Activated CD4-positive, alpha-beta T cell treated with anti-CD3 and anti-CD28 coated beads, Interleukin-2, amount 50 U/mL, for 4 hours (primary cell): ENCODE measurements at places on chromosomes 16 and 17.
A peak's percentile ranks its signal among the peaks of the same experiment; 100 is the strongest.

DNA sequence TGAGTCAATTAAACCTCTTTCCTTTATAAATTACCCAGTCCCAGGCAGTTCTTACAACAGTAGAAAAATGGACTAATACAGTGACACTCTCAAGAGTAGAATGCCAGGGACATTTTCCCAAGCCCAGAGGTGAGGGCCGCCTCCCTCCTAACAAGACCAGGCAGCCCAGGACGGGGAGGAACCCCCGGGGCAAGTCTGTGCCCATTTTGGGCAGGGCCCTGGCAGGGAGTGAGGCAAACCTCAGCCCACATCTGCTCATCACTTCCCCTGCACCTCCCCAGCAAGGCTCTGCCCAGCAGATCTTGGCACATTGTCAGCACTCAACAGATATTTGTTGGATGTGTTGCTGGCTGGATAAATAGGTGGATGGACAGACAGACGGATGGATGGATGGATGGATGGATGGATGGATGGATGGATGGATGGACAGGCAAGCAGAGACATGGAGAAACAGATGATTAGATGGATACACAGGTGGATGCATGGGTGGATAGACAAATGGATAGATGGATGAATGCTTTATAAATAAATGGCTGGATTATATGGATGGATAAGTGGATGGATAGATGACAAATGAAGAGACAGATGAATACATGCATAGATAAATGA lies 271.3 kb downstream of the PARN start:
- no peak for DNase-seq

- DNase-seq: no peak
These were observed 60.7 kb downstream of the VPS35L start for GRCh38 chr16:19616241-19616640.

- peak; percentile 72 for DNase-seq
These were observed 15.9 kb upstream of the ANKRD40CL start for GRCh38 chr17:50783193-50783660.

DNA sequence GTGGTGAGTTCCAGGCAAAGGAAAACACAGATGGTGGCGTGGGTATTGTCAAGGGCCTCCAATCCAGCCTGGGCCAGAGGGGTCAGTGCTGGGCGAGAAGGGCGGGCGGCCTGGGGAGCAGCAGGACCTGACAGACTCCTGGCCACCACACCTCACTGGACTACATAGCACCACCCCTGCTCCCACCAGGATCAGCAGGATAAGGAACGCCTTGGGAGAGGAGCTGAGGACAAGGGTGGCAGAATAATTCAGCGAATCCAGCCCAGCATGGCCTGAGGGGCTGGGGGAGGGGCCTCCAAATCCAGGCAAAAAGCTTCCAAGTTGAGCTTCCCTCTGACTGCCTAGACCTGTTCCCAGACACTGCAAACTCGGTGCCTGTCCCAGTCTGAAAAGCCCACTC lies 6.5 kb downstream of the DLX4 start:
- no peak for DNase-seq

DNA sequence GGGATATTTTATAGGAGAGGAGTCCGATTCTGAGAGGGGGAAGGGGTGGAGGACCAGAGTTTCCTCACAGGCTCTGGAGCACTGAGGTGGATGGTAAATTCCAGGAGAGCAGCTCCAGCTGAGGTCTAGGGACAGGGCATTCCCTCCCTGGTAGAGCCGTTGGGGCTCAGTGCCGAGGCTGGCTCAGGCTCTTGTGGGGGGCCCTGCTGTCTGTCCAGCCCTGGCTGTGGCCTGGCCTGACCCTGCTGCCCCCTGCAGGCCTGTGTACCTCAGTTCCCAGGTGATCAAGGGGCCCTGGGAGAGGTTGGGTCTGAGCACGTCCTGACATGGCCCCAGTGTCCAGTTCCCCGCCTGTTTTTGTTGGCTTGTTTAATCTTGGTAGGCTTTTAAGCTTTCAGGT lies 16.8 kb downstream of the ZNF750 start:
- DNase-seq: no peak

DNA sequence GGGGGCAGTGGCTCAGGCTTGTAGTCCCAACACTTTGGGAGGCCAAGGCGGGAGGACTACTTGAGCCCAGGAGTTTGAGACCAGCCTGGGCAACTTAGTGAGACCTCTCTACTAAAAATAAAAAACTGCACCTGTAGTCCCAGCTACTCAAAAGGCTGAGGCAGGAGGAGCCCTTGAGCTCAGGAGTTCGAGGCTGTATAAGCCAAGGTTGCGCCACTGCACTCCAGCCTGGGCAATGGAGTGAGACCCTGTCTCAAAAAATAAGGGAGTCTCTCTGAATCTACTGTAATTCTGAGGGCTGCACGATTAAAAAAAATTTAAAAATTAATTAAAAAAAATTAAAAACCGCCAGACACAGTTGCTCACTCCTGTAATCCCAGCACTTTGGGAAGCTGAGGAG lies 3.9 kb downstream of the COIL start:
- no peak for DNase-seq
